Lower lobe of right lung (tissue), 2 donors: ENCODE measurements at places on chromosomes 16 and 17. TPM values are rescaled to one million over a fixed set of nuclear protein-coding genes. Genes with fewer than 3 reads are reported as not detected.

- no peak for DNase-seq
- no peak overlapping the region for H3K4me3 ChIP-seq
- H3K36me3 ChIP-seq = no peaks in the 10 kb centered on the region
Measured at GRCh38 chr16:30342751-30343490, 12.2 kb downstream of the CD2BP2 start.

DNA sequence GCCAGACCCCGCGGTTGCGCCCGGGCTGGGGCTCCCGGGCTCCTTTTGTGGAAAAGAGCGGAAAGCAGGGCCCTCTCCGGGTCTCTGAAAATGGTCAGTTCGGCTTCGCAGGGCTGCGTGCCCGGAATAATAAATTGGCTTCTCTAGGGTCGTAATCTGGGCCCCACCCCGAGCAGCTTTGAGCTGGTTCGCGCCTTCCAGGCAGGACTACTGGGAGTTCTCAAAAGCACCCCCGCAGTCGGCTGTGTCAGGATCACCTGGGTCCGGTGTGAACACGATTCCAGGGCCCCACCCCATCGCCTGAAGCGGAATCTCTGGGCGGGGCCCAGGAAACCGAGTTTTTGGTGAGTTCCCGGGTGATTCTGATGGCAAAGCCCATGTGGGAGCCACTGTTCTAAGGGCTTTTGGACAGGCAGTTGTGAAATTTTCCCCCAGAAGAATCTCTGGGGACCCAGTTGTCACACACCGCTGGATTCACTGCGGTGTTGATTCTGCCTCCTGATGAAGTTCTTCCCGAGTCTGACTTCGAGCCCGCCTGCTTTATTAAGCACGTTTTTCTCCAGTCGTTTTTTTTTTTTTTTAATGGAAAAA is 77.0 kb downstream of the MRC2 start:
- H3K36me3 ChIP-seq = no peaks in the 10 kb centered on the region
- H3K27ac ChIP-seq = peak overlapping the region; percentile 75
- no peak for DNase-seq
- H3K4me3 ChIP-seq = peak overlapping the region; percentile 79
- H3K27me3 ChIP-seq = no peaks in the 10 kb centered on the region
- H3K4me1 ChIP-seq = peaks cover 28% of the 10 kb centered on the region

- H3K36me3 ChIP-seq = peaks cover 21% of the 10 kb centered on the region
- H3K4me1 ChIP-seq = no peaks in the 10 kb centered on the region
- H3K27me3 ChIP-seq = no peaks in the 10 kb centered on the region
- H3K4me3 ChIP-seq = no peak overlapping the region
- no peak for DNase-seq
Measured at GRCh38 chr16:55526441-55526840, 17.6 kb downstream of the LPCAT2 start.

- peak overlapping the region; percentile 28 for H3K27ac ChIP-seq
- no peaks in the 10 kb centered on the region for H3K27me3 ChIP-seq
- peaks cover 6% of the 10 kb centered on the region for H3K4me1 ChIP-seq
- DNase-seq = no peak
- H3K4me3 ChIP-seq = no peak overlapping the region
Measured at GRCh38 chr17:8359769-8360168, 16.7 kb downstream of the KRABD2 start.

DNA sequence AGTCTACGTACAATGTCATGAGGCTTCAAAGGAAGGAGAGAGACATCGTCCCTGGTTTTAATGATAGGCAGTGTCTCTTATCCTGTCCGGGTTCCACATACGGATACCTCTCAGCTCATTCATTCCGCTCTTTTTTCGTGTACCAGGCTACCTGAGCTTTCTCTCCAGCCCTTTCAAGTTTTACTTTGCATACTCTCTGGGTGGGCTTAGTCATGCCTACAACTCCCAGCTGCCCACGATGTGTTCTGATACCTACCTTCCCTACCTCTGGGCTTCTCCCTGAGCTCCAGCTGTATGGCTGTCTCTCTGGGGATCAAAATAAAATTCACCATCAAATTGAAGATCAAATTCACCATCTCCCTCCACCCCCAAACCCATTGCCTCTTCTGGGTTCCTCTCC is 354.0 kb upstream of the EEF2KMT start:
- H3K4me1 ChIP-seq = no peaks in the 10 kb centered on the region
- no peak overlapping the region for H3K27ac ChIP-seq
- no peaks in the 10 kb centered on the region for H3K36me3 ChIP-seq

DNA sequence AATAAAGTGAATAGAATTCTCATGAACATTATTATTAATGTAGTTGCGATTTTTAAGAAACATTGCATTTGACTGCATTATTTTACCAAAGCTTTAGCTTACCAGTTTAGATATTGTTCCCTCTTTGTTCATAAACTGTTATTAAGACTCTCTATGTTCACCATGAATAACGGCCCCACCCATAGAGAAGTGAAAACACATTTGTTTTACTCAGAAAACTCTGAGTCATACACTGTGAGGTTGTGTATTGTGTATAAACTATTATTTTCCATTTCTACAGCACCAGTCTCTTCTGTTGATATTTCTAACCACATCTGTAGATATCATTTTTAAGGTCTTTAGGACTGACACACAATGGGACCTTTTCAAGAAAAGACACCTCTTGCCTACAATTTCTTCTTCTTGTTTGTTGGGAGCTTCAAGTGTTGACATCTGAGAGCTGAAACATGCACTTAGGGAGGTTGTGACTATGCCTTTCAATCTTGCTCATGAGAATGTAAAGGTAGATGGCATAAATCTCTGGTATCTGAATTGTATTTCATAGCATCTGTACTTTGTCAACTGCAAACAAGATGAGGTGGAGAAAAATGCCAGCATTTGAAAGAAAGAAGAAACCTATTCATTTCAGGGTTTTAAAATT is 252.9 kb upstream of the CDH8 start:
- no peak overlapping the region for H3K4me3 ChIP-seq
- H3K27me3 ChIP-seq = no peaks in the 10 kb centered on the region
- H3K36me3 ChIP-seq = no peaks in the 10 kb centered on the region

DNA sequence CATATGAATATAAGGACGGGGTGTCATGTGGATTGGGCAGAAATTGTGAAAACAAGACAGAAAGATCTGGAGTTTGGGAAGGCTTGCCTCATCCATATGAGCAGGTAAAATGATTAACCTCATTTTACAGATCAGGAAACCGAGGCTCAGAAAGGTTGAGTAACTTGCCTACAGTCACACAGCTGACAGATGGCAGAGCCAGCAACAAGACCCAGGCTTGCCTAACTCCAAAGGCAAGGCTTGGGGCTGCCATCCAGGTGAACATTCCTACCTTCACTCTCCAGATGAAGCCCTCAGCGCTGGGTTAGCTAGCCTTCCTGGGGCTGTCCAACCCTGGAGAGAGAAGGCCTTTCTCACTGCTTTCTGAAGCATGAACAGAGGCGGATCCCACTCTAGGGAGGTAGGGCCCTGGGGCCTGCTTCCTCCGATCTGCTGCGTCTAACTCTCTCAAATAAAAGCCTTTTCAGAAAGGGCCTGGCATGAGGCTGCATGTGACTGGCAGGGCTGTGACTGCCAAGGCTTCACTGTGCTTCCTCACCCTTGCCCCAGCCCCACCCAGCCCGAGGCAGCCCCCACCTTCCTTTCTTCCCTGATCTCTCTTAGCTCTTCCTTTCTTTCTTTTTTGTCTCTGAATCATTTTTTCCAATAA is 107.8 kb downstream of the GNAO1 start:
- H3K27ac ChIP-seq = peak overlapping the region; percentile 51
- no peak overlapping the region for H3K4me3 ChIP-seq
- H3K4me1 ChIP-seq = peaks cover 11% of the 10 kb centered on the region
- no peaks in the 10 kb centered on the region for H3K27me3 ChIP-seq
- no peaks in the 10 kb centered on the region for H3K36me3 ChIP-seq

DNA sequence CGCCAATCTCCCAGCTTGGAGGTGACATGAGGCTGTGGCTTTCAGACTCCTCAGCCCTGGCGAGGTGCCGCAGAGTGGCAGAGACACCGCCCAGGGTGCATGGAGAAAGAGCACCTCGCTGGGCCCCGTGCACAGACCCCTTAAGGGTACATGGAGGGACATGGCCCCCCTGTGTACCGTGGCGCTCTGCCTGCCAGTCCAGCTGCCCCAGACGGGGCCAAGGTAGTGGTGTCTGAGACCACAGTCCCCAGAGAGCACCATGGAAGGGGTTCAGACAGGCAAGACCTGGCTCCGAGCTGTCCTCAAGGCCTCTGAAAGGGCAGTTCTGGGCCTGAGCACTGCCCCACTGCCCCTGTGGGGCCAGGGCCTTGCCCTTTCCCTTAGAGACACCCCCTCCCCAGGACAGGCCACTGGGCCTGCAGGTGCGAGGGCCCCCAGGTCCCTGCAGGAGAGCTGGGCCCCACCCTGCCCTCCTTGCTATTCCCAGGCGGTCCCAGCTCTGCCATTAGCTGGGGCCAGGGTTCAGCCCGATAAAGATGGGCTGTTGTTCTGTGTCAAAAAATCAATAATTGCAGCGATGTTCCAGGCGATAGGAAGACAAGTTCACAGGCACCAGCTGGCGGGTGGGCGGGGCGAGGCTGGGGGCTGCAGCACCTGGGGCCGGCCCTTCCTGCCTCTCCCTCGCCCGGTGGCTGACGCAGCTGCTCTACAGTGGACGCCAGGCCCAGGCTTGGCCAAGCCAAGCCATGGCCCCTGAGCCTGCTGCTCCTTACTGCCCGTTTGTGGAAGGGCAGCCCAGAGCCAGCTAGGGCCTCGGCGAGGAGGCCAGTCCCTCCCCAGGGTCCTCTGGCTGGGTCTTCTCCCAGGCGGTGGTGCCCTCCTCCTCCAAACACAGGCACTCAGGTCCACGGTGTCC is 51.7 kb downstream of the ZFPM1 start:
- no peak overlapping the region for H3K4me3 ChIP-seq
- H3K27me3 ChIP-seq = no peaks in the 10 kb centered on the region
- H3K36me3 ChIP-seq = no peaks in the 10 kb centered on the region
- peaks cover under 1% of the 10 kb centered on the region for H3K4me1 ChIP-seq
- no peak for DNase-seq

DNA sequence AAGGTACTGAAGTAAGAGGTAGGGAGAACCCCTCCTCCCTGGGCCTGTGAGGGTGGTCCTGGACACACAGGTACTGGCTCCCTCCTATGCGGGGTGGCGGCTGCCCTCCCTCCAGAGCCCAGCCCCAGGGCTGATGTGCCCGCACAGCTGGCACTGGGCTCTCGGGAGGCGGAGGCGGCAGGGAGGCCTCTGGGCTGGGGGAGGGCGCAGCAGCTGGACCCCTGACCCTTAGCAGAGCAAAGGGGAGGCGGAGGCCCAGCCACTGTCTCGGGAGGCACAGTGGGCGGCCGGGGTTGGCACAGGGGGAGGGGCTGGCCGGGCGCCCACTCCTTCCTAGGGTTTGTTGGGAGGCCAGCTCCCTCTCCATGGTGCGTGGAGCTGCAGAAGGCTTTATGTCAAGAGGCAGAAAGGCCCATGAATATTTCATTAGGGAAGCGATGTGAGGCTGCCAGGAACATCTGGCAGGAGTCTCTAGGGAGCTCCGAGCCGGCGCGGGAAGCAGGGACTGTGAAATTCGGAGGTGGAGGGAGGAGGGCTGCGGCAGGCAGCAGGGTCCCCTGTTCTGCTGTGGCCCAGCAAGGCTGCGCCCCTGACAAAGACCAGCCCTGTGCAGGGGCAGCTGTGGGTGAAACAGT is 44.1 kb upstream of the ACSF3 start:
- no peak overlapping the region for H3K4me3 ChIP-seq
- H3K36me3 ChIP-seq = no peaks in the 10 kb centered on the region
- H3K27ac ChIP-seq = no peak overlapping the region

GRCh38 chr16:81277541-81278080 is 37.2 kb upstream of the GAN start:
- no peak overlapping the region for H3K27ac ChIP-seq
- H3K36me3 ChIP-seq = no peaks in the 10 kb centered on the region
- no peaks in the 10 kb centered on the region for H3K27me3 ChIP-seq
- H3K4me1 ChIP-seq = no peaks in the 10 kb centered on the region
- H3K4me3 ChIP-seq = no peak overlapping the region
- no peak for DNase-seq

DNA sequence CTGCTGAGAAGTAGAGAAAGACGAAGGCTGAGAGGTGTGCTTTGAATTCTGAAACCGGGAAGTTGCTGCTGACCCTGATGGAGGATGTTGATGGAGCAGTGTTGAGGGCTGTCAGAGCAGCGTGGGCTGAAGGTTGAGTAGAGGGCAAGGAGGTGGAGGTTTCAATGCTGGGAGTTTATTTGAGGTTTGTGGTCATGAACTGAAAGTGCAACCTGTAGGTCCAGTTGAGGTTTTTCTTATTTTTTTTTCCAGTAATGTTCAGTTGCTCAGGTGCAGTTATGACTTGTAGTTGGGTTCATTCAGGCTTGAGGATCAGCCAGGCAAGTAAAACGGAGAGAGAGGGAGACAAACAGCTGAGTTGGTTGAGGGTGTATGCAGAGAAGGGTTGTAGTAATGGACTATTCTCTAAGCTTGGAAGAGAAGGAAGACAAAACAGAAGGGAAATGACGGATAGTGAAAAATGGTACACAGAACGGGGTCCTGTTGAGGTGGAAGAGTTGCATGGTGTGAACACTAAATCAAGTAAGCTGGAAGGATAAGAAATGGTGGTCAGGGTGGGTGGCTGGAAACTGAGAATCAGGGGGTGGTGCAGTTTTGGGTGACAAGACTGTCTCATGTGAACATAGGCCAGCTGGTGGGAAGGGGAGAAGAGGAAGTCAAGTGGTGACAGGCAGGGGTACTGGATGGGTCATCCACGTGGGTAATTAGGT is 8.7 kb upstream of the UBE2G1 start:
- peak; percentile 13 for DNase-seq
- H3K4me1 ChIP-seq = no peaks in the 10 kb centered on the region
- H3K4me3 ChIP-seq = no peak overlapping the region
- H3K27me3 ChIP-seq = no peaks in the 10 kb centered on the region

DNA sequence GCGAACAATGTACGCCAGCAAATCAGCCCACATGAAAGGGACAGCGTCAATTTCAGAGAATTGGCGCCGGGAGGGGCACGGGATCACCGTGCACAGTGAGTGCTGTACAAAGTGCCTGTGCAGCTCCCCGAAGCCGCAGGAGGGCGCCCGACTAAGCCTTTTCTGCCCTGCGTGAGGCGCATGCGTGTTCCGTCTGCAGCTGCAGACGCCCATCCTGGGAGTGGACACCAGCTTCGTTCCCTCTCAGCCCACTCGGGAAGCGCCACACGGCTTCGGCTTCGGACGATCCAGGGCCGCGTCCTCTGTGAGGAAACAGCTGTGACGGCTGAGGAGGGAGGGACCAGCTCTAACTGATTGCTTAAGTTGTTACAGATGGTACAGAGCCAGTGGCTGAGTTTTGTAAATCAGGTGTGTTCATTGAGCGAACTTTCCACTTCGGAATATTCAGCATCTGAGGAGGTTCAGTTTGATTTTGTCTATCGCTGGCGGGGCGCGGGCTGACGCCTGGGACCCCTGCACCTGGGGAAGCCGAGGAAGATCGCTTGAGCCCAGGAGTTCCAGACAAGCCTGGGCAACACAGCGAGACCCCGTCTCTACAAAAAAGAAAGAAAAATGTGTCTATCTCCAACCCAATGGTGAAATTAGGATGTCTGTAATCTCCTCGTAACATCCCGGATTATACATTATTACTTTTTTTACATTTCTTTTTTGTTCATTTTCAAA is 15.4 kb upstream of the ZNF287 start:
- no peaks in the 10 kb centered on the region for H3K36me3 ChIP-seq
- H3K27me3 ChIP-seq = peaks cover 3% of the 10 kb centered on the region
- H3K27ac ChIP-seq = peak overlapping the region; percentile 47
- peak; percentile 96 for DNase-seq

Gene HIC1
- total RNA-seq = 20.6 TPM

Gene DDX5
- 964 TPM for total RNA-seq

Gene FBXW10
- 0.27 TPM for total RNA-seq

Gene PRR35
- total RNA-seq = not detected

Gene PYY
- not detected for total RNA-seq

Gene SMPD3
- 3.6 TPM for total RNA-seq
